SK-N-SH treated with all-trans-retinoic acid at 6 μM for 48 hours (cell line): ENCODE measurements at places on chromosomes 6 and 20.

GRCh38 chr20:10639737-10640556 lies 33.9 kb downstream of the JAG1 start:
- ATAC-seq, result no peak

DNA sequence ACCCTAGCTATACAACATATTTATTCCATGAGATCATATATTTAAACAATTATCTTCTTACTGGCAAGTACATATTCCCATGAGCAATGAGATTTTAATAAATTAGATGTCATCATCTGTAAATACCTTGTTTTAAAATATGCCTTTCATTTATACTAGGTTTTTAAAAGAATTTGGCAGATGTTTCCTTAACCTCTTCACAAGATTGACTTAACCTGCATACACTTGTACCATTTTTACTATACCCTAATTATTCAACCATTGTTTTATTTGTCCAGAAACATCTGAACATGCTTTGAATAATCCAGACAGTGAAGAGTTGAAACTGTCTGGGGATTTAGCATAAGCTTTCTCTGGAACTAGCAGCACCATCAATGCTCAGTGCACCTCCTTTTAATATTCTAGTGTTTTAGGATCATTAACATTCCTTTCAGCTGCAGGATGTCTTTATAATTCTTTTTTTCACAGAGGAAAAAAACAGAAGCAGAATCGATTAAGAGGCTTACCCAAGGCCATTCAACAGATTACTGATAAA lies 188.0 kb upstream of the TENT5A start:
- no peak for ATAC-seq

DNA sequence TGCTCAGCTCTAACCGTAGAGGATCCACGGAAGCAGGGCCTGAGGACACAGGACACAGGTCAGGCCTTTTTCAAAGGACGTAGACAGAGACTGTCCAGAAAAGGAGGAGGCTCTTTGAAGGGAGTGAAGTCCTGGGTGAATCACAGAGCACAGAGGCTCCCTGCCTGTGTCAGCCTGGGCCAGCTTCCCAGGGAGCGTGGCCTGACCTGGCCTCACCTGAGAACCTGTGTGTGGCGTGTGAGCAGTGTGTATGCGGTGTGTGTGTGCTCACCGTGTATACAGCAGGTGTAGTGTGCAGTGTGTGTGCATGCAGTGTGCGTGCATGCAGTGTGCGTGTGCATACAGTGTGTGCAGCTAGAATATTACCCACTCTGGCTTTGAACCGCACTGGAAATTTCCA lies 56.0 kb upstream of the FNDC1 start:
- no peak for ATAC-seq

- no peak for ATAC-seq
These were observed 1195.1 kb upstream of the MAP3K7 start for GRCh38 chr6:91781946-91782345.

GRCh38 chr6:144460327-144461095 lies 175.4 kb downstream of the UTRN start:
- no peak for ATAC-seq

DNA sequence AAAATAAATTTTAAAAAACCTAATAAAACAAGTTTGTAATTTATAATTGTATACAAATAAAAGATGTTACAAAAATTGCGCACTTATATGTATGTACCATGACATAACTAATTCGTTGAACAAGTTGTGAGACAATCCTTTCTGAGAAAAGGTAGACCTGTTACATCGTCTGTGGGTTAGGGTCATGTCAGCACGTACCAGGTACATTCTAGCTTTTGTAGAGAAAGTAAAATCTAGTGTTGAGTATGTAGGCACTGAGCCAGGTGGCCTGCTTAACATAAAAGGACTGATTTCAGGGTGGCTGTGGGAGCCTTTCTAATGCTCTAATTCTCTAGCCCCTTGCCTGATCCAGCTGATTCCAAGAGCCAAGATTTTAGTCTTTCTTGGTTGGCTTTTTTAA lies 10.4 kb downstream of the RPL7L1 start:
- ATAC-seq, result peak; percentile 9; the same call in 2 of the 3 replicates

GRCh38 chr20:10218536-10219451 lies at the start of gene SNAP25:
Gene SNAP25 (plus strand): TSS chr20:10218830. CDS start chr20:10275492, 56,662 bp downstream.
- peak; percentile 72 for ATAC-seq

DNA sequence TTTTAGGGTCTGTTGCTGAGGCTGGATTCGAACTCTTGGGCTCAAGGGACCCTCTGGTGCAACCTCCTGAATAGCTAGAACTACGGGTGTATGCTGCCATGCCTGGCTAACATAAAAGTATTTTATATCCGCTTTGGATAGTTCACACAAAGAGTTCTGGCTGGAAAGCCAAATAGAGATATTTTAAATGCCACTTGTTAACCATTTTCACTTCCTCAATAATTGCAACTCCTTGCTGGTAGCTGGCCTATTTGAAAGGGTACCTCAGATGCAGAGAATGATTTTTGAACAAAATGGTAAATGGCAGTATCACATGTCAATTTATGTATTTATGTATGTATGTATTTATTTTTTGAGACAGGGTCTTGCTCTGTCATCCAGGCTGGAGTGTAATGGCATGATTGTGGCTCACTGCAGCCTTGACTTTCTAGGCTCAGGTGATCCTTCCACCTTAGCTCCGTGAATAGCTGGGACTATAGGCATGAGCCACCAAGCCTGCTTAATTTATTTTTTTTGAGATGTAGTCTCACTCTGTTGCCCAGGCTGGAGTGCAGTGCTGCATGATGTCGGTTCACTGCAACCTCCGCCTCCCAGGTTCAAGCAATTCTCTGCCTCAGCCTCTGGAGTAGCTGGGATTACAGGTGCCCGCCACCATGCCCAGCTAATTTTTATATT lies 12.9 kb upstream of the JARID2 start:
- no peak for ATAC-seq

GRCh38 chr6:951399-952181 lies 258.7 kb upstream of the EXOC2 start:
- ATAC-seq, result no peak

DNA sequence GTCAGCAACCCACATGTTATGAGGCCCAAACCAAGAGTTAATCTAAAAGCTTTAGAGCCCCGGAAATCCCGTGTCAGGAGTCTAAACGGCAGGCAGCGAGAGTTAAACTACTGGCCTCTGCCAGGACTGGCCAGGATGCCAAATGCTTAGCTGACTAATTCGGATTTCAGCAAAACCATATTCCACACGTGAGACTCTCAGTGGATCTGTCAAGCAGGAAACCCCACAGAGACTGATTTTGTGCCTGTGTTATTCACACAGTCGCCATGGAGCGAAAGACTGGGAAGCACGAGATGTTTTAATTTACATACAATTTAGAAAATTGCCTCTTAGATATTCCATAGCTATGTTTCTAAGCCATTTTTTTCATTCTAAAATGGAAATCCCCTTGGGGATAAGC lies 152.9 kb downstream of the RNASET2 start:
- no peak for ATAC-seq

DNA sequence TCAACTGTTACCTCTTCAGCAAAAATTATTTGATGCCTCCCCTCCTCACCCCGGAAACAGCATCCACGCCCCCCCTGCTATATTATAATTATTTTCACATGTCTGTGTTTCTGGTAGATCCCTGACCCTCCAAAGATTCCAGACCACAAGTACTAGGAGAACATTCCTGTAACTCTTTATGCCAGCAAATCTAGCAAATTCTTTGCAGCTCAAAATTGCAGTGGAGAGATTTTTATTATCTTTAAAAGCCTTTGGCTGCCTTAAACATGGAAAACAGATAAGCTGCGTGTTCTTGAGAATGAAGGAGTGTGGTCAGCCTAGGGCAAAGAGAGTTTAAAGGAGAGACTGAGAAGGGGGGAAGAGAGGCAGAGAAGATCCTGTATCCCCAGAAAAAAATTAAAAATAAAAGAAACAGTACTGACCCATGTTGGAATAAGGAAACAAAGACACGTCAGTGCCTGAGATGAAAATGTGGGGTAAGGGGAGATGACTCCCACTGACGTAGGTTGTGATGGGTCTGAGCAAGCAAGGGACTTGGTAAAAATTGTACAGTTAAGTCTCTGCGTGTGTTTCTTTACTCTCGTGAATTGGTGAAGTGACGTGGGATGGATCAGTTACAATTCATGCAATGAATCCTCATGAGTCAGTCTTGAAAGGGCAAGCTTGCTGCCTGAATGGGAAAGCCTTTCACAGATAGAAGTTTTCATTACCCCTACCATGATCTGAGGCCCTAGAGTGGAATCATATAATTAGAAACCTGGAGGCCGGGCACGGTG lies 8.3 kb downstream of the ID4 start:
- ATAC-seq, result no peak

DNA sequence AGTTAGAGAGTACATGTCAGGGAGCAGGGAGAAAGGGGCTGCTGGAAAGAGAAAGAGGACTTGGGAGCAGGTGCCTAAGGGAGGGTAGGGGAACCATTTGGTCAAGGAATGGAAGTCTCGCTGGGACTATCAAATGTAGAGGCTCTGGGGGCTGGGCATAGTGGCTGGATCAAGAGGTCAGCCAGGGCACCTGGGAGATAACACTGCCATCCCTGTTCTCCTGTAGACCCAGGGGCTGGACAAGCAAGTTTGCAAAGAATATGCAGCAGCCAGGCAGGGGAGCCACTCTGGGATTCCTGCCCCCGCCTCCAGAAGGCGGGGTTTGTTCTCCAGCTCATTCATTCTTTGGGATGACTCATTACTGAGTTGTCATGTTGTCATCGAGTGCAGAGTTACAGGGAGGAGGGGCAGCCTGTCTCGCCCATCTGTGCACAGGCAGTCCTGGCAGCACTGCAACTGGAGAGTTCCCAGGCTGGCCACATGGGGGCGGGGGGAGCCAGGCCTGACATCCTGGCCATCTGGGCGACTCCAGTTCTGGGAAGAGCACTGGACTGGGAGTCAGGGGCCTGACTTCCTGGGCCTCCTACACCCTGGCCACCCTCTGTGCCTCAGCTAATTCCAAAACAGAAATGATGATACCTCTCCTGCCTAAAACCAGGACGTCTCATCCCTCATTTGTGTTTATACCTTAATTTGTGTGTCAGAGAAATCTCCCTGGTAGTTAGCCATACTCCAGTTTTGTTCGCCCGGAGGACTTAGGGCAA lies 28.2 kb upstream of the ZFAND3 start:
- ATAC-seq, result peak; percentile 97

GRCh38 chr6:2734488-2735166 lies 16.1 kb downstream of the MYLK4 start:
- ATAC-seq, result no peak

GRCh38 chr6:150395388-150396009 lies 26.7 kb downstream of the IYD start:
- peak; percentile 95 for ATAC-seq

- ATAC-seq, result peak; percentile 73
These were observed 83.4 kb upstream of the NEDD9 start for GRCh38 chr6:11315743-11316437.

DNA sequence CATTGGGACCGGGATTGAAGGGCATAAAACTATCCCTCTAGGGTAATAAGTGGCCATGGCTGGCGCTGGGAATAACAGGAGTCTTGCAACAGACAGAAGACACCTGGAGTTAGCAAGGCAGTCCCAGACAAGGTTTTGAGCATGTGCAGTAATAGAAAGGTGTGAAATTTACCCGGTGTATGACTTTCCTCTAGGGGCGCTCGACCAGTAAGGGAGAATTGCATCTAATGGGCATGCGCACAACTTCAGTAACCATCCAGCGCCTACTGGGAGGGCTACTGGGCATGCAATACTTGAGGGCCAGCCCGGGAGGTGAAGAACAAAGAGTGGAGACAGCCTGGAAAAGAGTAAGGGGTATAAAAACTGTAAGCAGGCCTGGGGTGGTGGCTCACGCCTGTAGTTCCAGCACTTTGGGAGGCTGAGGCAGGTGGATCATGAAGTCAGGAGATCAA lies 32.7 kb downstream of the SERPINB6 start:
- ATAC-seq, result no peak

- peak; percentile 80 for ATAC-seq
These were observed 695.2 kb downstream of the PHF3 start for GRCh38 chr6:64330694-64331307.

GRCh38 chr20:52105442-52106422 lies 85.8 kb downstream of the ZFP64 start:
- ATAC-seq, result no peak

DNA sequence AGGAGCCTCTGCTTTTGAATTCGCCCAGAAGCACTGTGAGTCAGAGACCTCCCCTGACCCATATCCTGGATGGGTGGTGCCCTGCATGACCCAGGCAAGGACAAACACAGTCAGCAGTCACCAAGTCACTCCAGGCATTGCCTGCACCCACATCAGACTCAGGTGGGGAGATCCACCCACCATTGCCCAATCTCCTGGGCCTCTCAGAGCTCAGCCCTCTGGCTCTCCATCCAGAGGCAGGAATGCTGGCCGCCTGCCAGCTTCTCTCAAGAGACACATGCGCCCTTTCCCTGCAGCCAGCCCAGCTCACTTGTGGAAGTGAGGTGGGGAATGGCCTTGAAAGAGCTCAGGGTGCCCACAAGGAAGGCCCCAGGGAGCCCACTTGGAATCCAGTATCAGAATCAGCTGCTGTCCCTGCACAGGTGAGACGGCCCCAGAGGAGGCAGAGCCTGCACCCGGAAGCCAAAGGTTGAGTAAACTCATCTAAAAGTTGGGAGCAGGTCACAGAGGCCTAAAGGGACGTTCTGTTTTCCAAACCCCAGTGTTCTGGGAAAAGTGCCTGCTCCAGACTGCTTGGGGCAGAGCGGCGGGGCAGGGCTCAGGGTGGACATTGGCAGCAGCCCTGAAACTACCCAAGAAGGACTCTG lies 129.8 kb downstream of the PREX1 start:
- peak; percentile 91 for ATAC-seq

DNA sequence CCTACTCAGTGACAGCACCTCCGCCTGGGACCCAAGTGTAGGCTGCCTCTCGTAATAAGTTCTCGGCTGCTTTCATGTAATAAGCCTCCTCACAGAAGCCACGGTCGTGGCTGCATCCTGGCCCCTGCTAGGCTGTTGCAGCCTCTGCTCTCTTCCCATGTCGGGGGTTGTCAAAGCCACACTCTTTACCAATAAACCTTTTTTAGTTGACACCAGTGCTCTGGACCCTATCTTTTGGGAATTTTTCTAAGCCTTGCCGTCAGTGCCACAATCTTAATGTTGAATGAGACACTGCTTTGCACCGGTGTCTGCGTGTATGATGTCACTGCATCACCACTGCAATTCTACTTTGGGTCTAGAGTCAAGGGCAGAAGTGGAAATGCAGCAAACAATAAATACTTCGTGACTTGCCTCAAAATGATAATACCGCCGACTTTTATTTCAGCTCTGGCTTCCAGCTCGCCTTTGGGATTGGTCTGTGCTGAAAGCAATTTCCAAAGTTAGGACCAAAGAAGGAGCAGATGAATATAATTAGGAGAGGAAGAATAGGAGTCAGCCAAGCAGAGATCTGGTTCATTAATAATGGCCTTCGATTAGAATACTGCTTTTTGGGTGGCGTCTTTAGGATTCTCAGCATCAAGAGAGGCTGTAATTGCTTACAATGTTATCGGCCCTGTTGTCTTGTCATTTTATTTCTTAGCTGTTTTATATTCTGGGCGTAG lies 57.6 kb upstream of the CCN6 start:
- no peak for ATAC-seq

- no peak for ATAC-seq
These were observed 21.1 kb downstream of the RAET1L start for GRCh38 chr6:150004101-150004782.

GRCh38 chr6:18451756-18452155 lies 64.6 kb downstream of the RNF144B start:
- no peak for ATAC-seq

GRCh38 chr6:34484391-34484790 lies 18.5 kb downstream of the PACSIN1 start:
- no peak for ATAC-seq
